ENCODE measurements at places on chromosomes 11 and 22. TPM values are rescaled to one million over a fixed set of nuclear protein-coding genes. Genes with fewer than 3 reads are reported as not detected.

Gene CALCB
- 0.50 TPM for polyA plus RNA-seq

Gene MIF
- 177 TPM for polyA plus RNA-seq

Gene RIC3
- 18.7 TPM for polyA plus RNA-seq

Gene NCR3LG1
- polyA plus RNA-seq, result 5.0 TPM

Gene SERPINH1
- polyA plus RNA-seq, result 92.2 TPM

Gene FAM111B
- polyA plus RNA-seq, result not detected

Gene IFITM10
- 2.6 TPM for polyA plus RNA-seq

Gene RGL4
- 10.1 TPM for polyA plus RNA-seq

Gene KRTAP5-10
- 0.28 TPM for polyA plus RNA-seq

Gene ELFN2
- 4.8 TPM for polyA plus RNA-seq

Gene MMP10
- polyA plus RNA-seq, result 1.1 TPM

Gene SHANK3
- 6.3 TPM for polyA plus RNA-seq

Gene F2
- polyA plus RNA-seq, result 0.47 TPM

Gene OLFML1
- 15.3 TPM for polyA plus RNA-seq

Gene MSANTD4
- polyA plus RNA-seq, result 15.5 TPM

Measured in testis (tissue), 5 donors.